ENCODE measurements at places on chromosomes 7 and 10.
A peak's percentile ranks its signal among the peaks of the same experiment; 100 is the strongest.

DNA sequence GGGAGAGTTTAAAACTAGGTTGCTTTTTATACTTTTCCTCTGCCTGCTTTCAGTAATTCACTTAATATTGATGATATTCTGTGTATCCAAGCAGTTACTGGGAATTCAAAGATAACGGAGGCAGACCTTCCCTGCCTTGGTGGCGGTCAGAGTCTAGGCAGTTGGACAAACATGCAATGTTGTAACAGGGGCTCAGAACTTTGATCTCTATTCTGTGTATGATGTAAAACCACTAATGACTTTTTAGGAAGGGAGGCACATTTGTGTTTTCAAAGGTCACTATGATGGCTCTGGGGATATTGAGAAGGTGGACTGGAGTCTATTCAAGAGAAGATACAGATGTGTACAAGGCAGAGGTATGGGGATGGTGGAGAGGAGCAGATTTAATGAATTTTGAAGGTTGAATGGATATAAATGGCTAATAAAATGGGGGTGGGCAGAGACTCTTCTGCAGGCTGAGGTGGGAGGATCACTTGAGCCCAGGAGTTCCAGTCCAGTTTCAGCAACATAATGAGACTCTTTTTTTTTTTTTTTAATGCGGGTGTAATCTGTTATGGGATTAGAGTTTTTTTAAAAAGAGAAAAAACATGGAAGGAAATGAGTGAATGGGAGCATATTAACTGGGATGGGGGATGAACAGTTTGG, 5.7 kb upstream of the PON2 start:
- DNase-seq: no peak

DNA sequence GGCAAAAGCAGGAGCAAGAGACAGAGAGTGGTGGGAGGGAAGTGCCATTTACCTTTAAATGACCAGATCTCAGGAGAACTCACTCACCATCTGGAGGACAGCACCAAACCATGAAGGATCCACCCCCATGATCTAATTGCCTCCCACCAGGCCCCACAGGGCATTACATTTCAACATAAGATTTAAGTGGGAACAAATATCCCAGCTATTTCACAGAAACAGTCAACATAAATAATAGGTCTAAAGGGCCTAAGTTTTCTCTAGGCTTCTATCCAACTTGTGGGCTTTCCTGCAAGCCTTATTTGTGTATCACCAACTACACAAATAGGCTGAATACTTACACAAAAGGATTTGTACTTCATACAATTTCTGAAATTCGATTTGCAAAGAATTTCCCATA, 196.8 kb upstream of the POT1 start:
- DNase-seq: no peak

- DNase-seq: no peak
These were observed 48.4 kb downstream of the DNAJB9 start for GRCh38 chr7:108618056-108618455.

- no peak for DNase-seq
These were observed 123.1 kb upstream of the INHBA start for GRCh38 chr7:41825927-41826480.

DNA sequence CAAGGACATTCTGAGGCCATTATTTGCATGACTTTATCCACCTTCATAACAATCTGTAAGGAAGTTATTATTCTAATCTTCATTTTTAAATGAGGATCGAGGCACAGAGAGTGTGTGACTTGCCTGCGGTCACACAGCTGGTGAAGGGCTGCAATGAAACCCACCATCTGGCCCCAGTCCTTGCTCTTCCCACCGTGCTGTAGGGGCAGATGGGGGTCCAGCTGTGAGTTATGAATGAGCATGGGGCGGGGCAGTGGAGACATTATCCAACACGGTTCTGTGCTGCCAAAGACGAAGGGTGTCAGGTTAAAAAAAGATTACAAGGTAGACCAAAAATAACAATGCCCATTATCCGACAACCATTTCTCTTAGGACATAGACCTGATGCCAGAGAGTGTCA, 417.5 kb upstream of the MGMT start:
- DNase-seq: no peak

- peak; percentile 39 for DNase-seq
These were observed 46.2 kb downstream of the GPAM start for GRCh38 chr10:112137154-112137987.

GRCh38 chr7:149558149-149558861, 60.7 kb upstream of the ZNF746 start:
- DNase-seq: no peak

- DNase-seq: no peak
These were observed 956.9 kb upstream of the ZNF722 start for GRCh38 chr7:63041786-63042185.

DNA sequence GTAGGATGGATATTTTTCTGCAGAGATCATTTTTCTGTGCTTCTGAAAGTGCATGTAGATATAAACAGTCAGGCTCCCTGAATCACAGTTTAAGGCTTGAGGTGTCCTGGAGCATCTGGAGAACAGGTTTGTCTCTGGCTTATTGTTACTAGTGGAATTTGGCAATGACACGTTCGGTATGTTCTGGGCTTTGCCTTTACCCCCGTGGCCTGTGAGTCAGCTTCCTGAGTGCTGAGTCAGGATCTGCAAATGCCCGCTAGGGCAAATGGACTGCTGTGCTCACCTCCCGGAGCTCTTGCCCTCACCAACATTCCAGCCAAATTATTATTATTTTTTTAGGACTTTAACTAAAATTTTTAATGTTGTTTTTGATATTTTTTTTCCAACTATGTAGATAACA, 192.5 kb upstream of the PRSS1 start:
- no peak for DNase-seq

- DNase-seq: no peak
These were observed 85.7 kb upstream of the BET1 start for GRCh38 chr7:94089806-94090205.

- no peak for DNase-seq
These were observed 9.9 kb downstream of the ARHGAP22 start for GRCh38 chr10:48594803-48595538.

- DNase-seq: no peak
These were observed 86.2 kb downstream of the ITIH5 start for GRCh38 chr10:7580520-7580919.

Measured in anterior cingulate cortex (tissue), 58 donors.